ENCODE measurements at places on chromosomes 5 and 9.

GRCh38 chr5:11172484-11172883 lies 411.4 kb upstream of the DAP start:
- no peak for DNase-seq

- no peak for DNase-seq
These were observed 353.3 kb upstream of the CLINT1 start for GRCh38 chr5:158212237-158212636.

- DNase-seq = no peak
These were observed 110.1 kb downstream of the FOXD1 start for GRCh38 chr5:73338256-73339050.

DNA sequence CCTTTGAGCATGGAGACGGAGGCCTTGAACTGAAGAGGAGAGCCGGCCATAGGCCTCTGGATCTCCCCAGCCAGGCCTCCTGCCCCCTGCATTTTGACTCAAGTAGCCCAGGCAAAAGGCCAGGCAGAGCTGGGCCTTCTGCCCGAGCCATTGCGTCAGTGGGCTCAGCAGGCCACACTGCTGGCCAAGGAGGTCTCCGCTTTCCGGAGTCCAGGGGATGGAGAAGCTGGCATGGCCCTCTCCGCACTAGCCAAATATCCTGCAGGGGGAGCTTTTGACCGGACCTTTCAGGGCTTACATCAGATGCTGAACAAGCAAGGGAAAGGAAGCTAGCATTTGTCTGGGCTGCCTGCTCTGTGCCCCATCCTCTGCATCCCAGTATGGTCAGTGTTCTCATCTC lies 386.8 kb downstream of the TRIM36 start:
- peak; percentile 84 for DNase-seq

DNA sequence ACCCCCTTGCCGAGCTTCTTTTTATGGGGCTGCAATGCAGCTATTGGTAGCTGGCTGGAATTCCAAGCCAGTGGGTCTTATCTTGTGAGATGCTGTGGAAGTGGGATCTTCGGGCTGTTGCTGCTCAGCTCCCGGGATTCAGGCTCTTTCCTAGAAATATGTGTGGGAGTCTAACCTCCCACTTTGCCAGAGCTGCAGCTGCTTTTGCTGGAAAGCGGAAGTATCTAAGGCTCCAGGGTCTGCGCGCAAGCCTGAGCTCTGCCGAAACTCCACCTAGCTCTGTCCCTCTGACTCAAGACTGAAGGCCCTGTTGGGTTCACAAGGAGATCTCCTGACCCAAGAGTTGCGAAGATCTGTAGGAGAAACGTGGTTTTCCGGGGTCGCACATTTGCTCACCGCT lies 151.1 kb upstream of the ANKRD55 start:
- DNase-seq = no peak

DNA sequence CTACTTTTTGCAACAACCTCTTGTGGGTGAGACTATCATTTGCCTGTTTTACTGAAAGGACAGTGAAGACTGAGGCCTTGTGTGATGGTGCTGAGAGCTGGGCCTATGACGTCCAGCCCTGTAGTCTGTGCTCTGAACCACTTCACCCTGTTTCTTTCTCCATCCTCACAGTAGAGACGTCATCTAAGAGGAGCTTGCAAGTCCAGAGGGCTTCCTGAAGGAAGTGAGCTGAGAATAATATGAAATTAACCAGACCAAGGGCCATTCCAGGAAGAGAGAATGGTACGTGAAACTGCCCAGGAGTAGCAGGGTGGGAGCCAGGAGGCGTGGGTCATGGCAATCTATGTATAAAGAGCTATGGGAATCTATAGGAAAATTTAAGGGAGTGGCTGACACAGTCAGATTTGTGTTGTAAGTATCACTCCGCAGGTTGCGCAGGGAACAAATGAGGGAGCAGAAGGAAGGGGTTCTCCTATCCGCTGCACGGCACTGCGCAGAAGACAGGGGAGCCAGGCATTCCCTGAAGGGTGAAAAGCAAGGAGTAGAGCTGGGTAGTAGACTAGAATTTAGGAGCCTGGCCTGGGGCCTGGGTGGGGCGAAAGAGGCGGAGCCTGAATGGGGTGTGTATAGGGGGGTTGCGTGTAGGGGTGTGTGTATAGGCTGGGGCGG lies 596 bp upstream of the FGFR4 start:
- DNase-seq = no peak

Measured in anterior cingulate cortex (tissue), 58 donors.